Prostate gland (tissue), 2 donors: ENCODE measurements at places on chromosomes 5 and 9. TPM values are rescaled to one million over a fixed set of nuclear protein-coding genes. Genes with fewer than 3 reads are reported as not detected.

DNA sequence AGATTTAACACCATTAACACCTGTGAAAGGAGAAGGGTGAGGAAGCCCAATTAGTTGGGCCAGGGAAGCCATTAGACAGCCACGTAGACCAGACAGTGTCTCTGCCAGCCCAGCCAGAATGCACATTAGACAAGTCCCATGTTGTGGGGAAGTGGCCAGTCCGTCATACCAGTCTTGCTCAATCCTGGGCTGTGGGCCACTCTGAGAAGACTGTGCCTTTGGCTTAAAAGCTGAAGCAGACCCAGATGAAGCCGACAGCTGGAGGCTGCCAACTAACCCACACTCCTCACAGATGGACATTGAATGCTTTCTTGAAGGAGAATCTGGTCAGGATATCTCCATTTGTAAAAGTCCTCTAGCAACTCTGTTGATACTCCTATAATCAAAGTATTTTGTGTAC is 128.5 kb downstream of the CHSY3 start:
- H3K36me3 ChIP-seq = no peaks in the 10 kb centered on the region
- no peak overlapping the region for H3K4me3 ChIP-seq
- DNase-seq = no peak
- no peaks in the 10 kb centered on the region for H3K27me3 ChIP-seq
- no peak overlapping the region for H3K27ac ChIP-seq

DNA sequence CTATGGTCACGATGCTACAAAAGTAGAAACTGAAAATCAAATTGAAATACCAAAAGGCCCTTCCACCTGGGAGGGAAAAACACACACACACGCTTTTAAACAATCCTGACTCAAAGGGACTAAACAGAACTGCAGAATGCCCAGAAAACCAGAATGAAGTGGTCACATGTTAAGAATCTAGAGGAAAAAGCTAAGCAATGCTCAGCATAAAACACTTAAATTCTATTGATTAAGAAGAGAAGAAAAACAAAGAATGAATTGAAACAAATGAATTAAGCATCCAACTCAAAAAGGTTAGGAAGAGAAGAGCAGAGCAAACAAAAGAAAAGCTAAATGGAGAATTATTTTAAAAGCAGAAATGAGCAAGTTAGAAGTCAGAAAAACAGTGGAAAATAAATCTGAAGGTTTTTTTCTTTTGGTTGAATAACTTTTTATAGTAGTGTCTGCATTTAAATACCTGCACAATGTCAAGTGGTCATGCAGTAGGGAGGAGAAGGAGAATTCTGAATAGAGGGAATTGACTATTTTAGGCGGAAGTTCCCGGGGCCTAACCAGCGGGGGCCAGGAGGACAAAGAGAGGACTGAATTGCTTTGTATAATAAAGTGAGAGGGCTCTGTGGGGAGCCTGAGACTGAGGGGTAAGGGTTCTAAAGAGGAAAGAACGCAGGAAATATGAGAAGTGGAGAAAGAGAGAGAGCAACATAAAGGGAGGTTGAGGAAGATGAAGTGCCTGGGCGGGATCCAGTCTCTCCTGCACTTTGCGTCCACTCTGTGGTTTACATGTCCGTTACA is 146.8 kb downstream of the ATPSCKMT start:
- no peaks in the 10 kb centered on the region for H3K27me3 ChIP-seq
- H3K36me3 ChIP-seq = no peaks in the 10 kb centered on the region
- H3K4me3 ChIP-seq = no peak overlapping the region
- H3K4me1 ChIP-seq = no peaks in the 10 kb centered on the region

- no peaks in the 10 kb centered on the region for H3K4me1 ChIP-seq
- H3K4me3 ChIP-seq = no peak overlapping the region
- DNase-seq = no peak
- no peak overlapping the region for H3K27ac ChIP-seq
- H3K36me3 ChIP-seq = no peaks in the 10 kb centered on the region
- H3K27me3 ChIP-seq = no peaks in the 10 kb centered on the region
These were observed 47.1 kb downstream of the BRINP1 start for GRCh38 chr9:119322184-119322583.

- H3K36me3 ChIP-seq = peaks cover 12% of the 10 kb centered on the region
- no peak overlapping the region for H3K27ac ChIP-seq
- no peaks in the 10 kb centered on the region for H3K4me1 ChIP-seq
- H3K27me3 ChIP-seq = no peaks in the 10 kb centered on the region
- no peak for DNase-seq
These were observed 72.4 kb downstream of the NEK6 start for GRCh38 chr9:124330011-124330697.

GRCh38 chr5:82265047-82265446 is 13.1 kb downstream of the RPS23 start:
- H3K27ac ChIP-seq = no peak overlapping the region
- no peak for DNase-seq
- H3K4me3 ChIP-seq = no peak overlapping the region
- no peaks in the 10 kb centered on the region for H3K36me3 ChIP-seq
- H3K27me3 ChIP-seq = no peaks in the 10 kb centered on the region

GRCh38 chr9:137682428-137683105 is 63.8 kb downstream of the EHMT1 start:
- H3K4me3 ChIP-seq = no peak overlapping the region
- H3K36me3 ChIP-seq = no peaks in the 10 kb centered on the region
- H3K27me3 ChIP-seq = no peaks in the 10 kb centered on the region
- no peak overlapping the region for H3K27ac ChIP-seq

DNA sequence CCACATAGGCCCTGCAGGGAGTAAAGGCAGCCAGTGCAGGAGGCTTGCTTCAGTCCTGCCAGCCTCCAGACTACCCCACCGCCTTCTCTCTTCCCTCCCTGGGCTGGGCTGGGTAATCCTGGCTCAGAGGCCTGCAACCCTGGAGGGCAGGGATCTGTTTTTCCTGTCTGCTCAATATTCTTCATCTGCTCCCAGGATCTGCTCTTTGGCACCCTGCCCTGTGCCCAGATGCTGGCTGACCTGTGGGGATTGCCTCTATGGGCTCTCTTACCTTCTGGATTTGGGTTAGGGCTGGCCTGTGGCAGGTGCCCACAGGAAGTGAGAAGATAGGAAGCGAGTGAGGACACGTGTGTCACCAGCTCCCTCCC is 7.3 kb upstream of the ANGPTL2 start:
- H3K36me3 ChIP-seq = no peaks in the 10 kb centered on the region
- H3K4me3 ChIP-seq = no peak overlapping the region
- H3K4me1 ChIP-seq = peaks cover 16% of the 10 kb centered on the region
- no peak overlapping the region for H3K27ac ChIP-seq
- no peak for DNase-seq

DNA sequence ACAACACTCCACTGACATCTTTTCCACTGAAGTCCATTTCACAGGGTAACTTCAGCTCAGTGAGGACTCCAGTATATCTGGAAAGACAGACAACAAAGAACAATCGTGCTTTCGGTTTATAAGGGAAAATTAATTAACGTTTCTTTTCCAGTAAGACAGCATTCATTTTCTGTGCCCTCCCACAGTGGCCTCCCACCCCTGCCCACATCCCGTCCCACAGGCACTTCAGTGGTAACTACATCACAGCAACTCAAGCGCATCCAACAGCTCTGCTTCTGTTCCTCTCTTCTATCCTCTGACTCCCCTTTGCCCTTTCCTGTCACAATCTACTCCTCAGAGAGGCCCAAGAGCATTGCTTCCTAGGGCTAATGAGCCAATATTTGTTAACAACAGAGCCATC is 40.3 kb downstream of the GLDC start:
- no peaks in the 10 kb centered on the region for H3K4me1 ChIP-seq
- no peaks in the 10 kb centered on the region for H3K27me3 ChIP-seq
- no peak overlapping the region for H3K4me3 ChIP-seq
- H3K27ac ChIP-seq = no peak overlapping the region

DNA sequence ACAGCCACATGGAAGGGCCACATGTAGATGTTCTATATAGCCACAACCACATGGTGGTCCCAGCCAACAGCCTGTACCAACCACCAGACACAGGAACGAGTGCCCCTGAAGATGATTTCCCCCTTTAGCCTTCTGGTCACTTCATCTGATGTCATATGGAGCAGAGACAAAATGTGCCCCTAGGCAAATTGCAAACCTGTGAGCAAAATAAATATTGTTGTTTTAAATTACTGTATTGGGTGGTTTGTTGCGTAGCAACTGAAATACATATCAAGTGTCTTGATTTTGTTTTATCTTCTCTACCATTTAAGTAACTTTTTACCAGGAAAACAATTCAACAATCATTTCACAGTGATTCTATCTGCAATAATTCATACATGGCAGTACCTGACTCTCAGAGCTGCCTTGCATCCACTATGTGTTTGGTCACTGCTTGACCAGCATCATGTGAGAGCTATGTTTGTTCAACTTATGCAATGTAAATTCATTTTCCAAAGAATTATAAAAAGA is 142.5 kb upstream of the VLDLR start:
- no peaks in the 10 kb centered on the region for H3K27me3 ChIP-seq
- H3K27ac ChIP-seq = no peak overlapping the region
- H3K4me1 ChIP-seq = no peaks in the 10 kb centered on the region
- DNase-seq = no peak
- no peaks in the 10 kb centered on the region for H3K36me3 ChIP-seq
- no peak overlapping the region for H3K4me3 ChIP-seq

DNA sequence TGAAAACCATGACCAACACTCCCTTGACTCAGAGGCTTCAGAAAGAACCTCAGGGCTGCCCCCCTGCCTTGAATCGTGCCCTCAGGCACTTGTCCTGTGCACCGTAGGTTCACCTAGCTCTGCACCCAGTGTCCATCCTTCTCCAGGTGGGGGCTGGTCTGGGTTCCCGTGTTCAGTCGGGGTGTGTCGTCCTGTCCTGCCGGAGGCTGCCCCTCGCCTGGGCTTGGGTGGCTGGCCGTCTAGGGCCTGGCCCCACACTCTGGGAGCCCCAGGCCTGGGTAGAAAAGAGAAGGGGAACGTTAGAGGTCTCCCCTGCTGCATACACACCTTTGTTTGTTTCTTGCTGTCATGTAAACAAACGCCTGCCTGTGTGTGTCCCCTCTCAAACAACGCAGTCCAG is 29.3 kb downstream of the CATSPER3 start:
- no peaks in the 10 kb centered on the region for H3K27me3 ChIP-seq
- H3K4me3 ChIP-seq = no peak overlapping the region
- H3K4me1 ChIP-seq = no peaks in the 10 kb centered on the region
- DNase-seq = no peak

- no peaks in the 10 kb centered on the region for H3K27me3 ChIP-seq
- H3K36me3 ChIP-seq = no peaks in the 10 kb centered on the region
- H3K27ac ChIP-seq = no peak overlapping the region
- DNase-seq = no peak
These were observed 481.9 kb downstream of the ZNF608 start for GRCh38 chr5:124264499-124264898.

- H3K4me1 ChIP-seq = no peaks in the 10 kb centered on the region
- no peaks in the 10 kb centered on the region for H3K36me3 ChIP-seq
- no peak overlapping the region for H3K27ac ChIP-seq
- DNase-seq = no peak
These were observed 411.4 kb upstream of the SGCD start for GRCh38 chr5:155915601-155916000.

DNA sequence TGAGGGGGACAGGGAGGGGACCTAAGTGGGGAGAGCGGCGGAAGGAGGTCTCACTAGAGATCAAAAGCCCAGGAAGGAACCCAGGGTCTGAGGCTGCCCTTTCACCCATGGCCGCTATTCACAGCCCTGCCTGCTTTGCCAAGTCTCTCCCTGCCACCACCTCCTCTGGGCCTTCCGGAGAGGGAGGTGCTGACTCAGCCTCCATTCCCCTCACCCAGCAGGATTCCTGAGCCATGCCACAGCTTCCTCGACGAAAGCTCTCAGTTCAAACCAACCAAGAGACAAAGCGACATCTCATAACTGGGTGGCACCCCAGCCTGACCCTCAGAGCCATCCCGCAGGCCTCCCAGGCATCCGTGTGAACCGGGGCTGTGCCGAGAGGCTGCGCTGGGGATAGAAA is 36.7 kb downstream of the PAX5 start:
- no peak overlapping the region for H3K4me3 ChIP-seq
- H3K27me3 ChIP-seq = peaks cover 13% of the 10 kb centered on the region
- H3K27ac ChIP-seq = no peak overlapping the region
- H3K36me3 ChIP-seq = no peaks in the 10 kb centered on the region
- DNase-seq = no peak

GRCh38 chr5:95087816-95088317 is 197.0 kb downstream of the MCTP1 start:
- H3K27me3 ChIP-seq = no peaks in the 10 kb centered on the region
- no peak for DNase-seq
- H3K27ac ChIP-seq = no peak overlapping the region
- no peak overlapping the region for H3K4me3 ChIP-seq
- no peaks in the 10 kb centered on the region for H3K4me1 ChIP-seq

DNA sequence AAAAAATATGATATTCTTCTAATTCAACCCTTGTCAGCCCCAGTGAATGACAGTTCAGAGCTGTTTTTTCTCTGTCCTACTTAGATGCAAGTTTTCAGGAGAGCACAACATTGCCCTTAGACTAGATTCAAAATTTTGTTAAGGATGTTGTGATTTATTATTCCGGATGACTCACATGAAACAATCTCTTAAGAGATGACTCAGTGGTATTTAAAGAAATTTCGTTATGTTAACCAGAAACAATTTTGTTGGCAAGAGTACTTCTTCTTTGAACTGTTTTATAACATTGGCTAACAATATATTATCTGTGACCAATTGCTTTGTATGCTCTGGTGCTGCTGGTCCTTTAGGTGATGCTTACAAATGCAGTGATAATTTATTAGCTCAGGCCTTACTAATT is 132.0 kb downstream of the IZUMO3 start:
- no peaks in the 10 kb centered on the region for H3K27me3 ChIP-seq
- H3K4me1 ChIP-seq = no peaks in the 10 kb centered on the region
- DNase-seq = no peak

- H3K27ac ChIP-seq = no peak overlapping the region
- H3K4me1 ChIP-seq = no peaks in the 10 kb centered on the region
- DNase-seq = no peak
- H3K27me3 ChIP-seq = no peaks in the 10 kb centered on the region
- H3K4me3 ChIP-seq = no peak overlapping the region
These were observed 156.9 kb downstream of the PAM start for GRCh38 chr5:102911973-102912372.

GRCh38 chr5:172905346-172906140 is 53.7 kb upstream of the RPL26L1 start:
- H3K27ac ChIP-seq = peak overlapping the region; percentile 96
- no peaks in the 10 kb centered on the region for H3K27me3 ChIP-seq
- no peak for DNase-seq

DNA sequence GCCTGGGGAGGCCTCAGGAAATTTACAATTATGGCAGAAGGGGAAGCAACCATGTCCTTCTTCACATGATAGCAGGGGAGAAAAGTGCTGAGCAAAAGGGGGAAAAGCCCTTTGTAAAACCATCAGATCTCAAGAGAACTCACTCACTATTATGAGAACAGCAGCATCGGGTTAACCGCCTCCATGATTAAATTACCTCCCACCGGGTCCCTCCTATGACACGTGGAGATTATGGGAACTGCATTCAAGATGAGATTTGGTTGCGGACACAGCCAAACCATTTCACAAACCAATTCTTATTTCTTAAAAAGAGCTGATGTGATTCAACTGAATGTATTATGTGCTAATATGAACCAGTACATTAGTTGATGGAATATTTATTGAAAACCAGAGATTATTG is 63.9 kb downstream of the PARP8 start:
- no peaks in the 10 kb centered on the region for H3K36me3 ChIP-seq
- no peaks in the 10 kb centered on the region for H3K27me3 ChIP-seq
- H3K27ac ChIP-seq = no peak overlapping the region
- DNase-seq = no peak

The SGCD gene
- 3.6 TPM for total RNA-seq

The HNRNPAB gene
- 73.1 TPM for total RNA-seq

The NEURL1B gene
- total RNA-seq = 39.9 TPM

The GRM6 gene
- total RNA-seq = 0.23 TPM

The KIF4B gene
- not detected for total RNA-seq

The CCL28 gene
- total RNA-seq = 6.3 TPM

The CD180 gene
- 0.68 TPM for total RNA-seq

The ADAMTS12 gene
- total RNA-seq = 3.7 TPM

The LEAP2 gene
- total RNA-seq = 1.4 TPM

The HBEGF gene
- total RNA-seq = 24.0 TPM
